Neural progenitor cell (in vitro differentiated cells): ENCODE measurements at places on chromosomes 11 and 22. TPM values are rescaled to one million over a fixed set of nuclear protein-coding genes. Genes with fewer than 3 reads are reported as not detected.

DNA sequence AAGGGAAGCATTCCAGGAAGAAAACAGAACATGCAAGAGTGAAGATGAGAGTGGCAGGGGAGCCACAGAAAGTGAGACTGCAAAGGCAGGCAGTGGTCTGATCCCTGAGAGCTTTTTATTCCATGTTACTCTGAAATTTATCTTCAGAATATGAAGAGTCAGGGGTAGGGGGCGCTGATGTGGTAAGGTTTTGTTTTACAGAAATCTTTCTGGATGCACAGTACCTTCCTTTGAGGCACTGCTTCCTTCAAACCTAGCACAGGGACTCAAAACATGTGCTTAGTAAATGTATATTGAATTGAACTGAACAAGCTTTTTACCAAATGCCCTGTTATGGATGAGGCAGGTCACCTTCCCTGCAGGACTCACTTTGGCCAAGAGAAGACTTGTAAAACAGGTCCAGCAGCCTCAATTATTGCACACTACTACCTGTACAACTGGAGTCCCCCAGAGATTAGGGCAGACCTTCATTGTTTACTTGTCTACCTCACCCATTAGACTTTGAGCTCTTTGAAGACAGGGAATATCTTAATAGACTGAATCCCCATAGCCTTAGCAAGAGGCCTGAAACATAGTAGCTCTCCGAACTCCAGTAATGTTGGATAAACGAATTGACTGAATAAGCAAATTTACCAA is 2.2 kb downstream of the PAK1 start:
- DNase-seq: peak; percentile 39

DNA sequence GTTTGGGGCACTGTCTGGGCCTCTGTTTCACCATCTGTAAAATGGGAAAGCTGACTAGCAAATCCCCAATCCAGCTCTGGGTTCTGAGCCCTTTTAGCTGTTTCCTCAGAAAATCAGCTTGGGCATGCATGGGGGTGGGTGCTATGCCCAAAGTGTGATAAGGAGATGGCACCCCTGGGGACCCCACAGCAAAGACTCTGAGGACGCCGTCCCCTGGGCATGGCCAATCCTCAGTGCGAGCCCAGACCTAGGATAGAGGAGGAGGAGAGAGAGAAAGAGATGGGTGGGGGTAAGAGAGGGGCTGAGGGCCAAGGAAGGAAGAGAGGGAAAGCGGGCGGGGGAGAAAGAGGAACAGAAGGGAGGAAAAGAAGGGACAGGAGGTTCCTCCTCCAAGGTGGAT is 31.8 kb downstream of the TPBGL start:
- no peak for DNase-seq

- DNase-seq: no peak
Measured at GRCh38 chr22:49956418-49956770, 4.2 kb upstream of the PIM3 start.

GRCh38 chr11:95545116-95545875 is 244.3 kb downstream of the FAM76B start:
- no peak for DNase-seq

GRCh38 chr11:112334381-112334780 is 73.7 kb upstream of the PLET1 start:
- DNase-seq: no peak

GRCh38 chr22:18968011-18968749 is 32.1 kb upstream of the PRODH start:
- DNase-seq: peak; percentile 81

DNA sequence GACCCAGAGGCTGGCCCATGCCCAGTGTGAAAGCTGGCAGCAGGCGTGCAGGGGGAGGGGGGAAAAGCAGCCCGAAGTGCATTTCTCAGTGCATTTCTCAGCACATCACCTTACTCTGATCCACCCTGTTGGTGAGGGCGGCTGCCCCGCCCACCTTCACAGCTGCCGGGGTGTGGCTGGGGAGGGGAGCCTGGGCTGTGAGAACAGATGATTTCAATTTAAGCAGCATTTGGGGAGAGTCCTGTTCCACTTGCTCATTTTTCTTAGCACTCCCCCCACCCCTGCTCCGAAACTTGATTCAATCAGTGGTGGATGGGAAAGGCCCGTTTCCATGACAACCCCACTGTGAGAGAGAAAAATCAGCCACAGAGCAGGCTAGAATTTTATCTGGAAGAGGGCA is 84.8 kb downstream of the SNX19 start:
- DNase-seq: peak; percentile 45

DNA sequence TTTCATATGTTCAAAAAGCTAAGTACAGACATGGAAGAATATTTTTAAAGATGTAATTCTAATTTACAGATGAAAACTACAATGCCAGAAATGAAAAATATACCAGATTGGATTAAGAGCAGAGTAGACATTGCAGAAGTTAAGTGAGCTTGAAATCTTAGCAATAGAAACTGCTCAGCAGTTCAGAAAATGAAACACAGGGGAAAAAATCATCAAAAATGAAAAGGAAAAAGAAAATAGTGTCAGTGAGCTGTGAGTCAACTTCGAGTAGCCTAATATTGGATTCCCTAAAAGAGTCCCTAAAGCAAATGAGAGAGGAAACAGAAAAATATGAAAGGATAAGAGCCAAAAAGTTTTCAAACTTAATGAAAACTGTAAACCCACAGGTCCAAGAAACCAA is 25.8 kb upstream of the IL10RA start:
- no peak for DNase-seq

- no peak for DNase-seq
Measured at GRCh38 chr22:30856741-30857502, 111.7 kb downstream of the MORC2 start.

- no peak for DNase-seq
Measured at GRCh38 chr11:102719620-102720277, 5.0 kb downstream of the MMP8 start.

DNA sequence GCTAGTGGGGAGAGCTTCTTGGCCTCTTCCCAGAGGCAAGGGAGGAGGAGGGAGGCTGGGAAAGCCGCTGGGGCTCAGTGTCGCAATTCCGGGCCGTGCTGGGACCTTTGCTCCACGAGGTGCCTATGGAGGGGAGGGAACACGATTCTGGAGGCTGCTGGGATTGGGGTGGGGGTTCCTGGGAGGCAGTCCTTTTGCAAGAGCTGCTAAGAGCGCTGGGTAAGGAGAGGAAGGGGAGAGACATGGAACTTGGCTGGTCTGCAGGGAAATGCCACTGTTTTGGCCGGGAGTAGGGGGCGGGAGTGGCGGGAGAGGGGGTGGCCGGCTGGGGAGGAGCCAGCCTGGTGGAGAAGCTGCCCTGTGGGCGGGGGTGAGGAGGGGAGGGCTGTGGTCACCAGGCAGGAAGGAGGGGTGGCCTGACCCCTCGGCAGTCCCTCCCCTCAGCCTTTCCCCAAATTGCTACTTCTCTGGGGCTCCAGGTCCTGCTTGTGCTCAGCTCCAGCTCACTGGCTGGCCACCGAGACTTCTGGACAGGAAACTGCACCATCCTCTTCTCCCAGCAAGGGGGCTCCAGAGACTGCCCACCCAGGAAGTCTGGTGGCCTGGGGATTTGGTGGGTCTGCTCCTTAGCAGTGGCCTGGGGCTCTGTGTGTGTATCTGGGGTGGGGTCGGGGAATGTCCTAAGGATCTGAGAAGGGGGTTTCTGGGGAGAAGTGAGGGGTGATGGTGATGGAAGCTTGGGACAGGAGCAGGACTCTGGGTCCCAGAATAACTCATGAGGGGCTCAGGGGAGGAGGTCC is at the start of gene NR1H3:
Gene NR1H3 (plus strand): TSS at position 480 of the 800 bp plus-strand sequence. CDS start 1,221 bp downstream, outside the sequence.
- peak; percentile 79 for DNase-seq

DNA sequence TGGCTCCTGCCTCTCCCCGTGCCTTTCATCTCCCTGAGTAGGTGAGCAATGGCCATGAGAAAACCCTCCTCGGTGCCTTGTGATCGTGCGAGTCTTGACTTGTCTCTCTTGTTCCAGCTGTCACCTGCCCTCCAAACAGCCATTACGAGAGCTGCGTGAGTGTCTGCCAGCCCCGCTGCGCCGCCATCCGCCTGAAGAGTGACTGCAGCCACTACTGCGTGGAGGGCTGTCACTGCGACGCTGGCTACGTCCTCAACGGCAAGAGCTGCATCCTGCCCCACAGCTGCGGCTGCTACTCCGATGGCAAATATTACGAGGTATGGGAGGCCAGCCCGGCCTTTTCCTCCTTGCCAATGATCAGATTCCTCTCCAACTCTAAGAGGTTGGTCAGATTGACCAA is 51.7 kb downstream of the TECTA start:
- DNase-seq: no peak

GRCh38 chr22:46030231-46030880 is 53.4 kb upstream of the WNT7B start:
- DNase-seq: no peak

DNA sequence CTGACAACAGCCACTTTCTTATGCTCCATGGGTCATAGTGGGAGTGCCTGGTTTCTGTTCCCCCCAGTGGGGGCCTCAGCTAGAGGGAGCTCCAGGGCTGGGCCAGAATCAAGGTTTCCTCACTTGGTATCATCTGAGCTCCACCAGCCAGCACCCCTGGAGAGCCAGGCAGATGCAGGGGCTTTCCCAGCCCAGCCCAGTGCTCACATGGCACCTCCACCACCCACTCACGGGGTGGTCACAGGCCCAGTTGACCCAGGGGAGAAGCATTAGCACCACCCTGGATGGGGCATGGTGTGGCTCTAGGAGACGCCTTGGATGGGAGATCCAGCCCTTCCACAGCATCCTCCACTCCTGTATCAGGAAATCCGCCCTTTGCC is 24.1 kb upstream of the WNT7B start:
- no peak for DNase-seq

- peak; percentile 47 for DNase-seq
Measured at GRCh38 chr22:19820880-19821522, 33.7 kb downstream of the GNB1L start.

Gene HEPACAM
- total RNA-seq: not detected in 2 replicates

Gene SLC25A18
- total RNA-seq: 0.37 and 0.88 TPM in 2 replicates

Gene SLC36A4
- total RNA-seq: 31.6 and 67.6 TPM in 2 replicates

Gene CDC42EP2
- 0.11 and 0.87 TPM in 2 replicates for total RNA-seq

Gene CECR2
- total RNA-seq: 67.8 and 72.8 TPM in 2 replicates

Gene MOV10L1
- 0.99 TPM in 1 of 2 replicates, not detected in the other for total RNA-seq

Gene SLC22A12
- total RNA-seq: not detected in 2 replicates

Gene TRIM66
- 0.95 and 3.6 TPM in 2 replicates for total RNA-seq

Gene YPEL1
- total RNA-seq: 32.2 and 39.1 TPM in 2 replicates

Gene HTR3A
- total RNA-seq: 0.19 TPM in 1 of 2 replicates, not detected in the other

Gene CNIH2
- total RNA-seq: 5.6 and 5.7 TPM in 2 replicates

Gene EHF
- 0.12 TPM in 1 of 2 replicates, not detected in the other for total RNA-seq

Gene MYEOV
- total RNA-seq: not detected in 2 replicates
